GM03348 (cell line): ENCODE measurements at places on chromosomes 13 and 19.

- no peak for DNase-seq
Observed at GRCh38 chr13:50810998-50811397, 32.5 kb downstream of the DLEU7 start.

DNA sequence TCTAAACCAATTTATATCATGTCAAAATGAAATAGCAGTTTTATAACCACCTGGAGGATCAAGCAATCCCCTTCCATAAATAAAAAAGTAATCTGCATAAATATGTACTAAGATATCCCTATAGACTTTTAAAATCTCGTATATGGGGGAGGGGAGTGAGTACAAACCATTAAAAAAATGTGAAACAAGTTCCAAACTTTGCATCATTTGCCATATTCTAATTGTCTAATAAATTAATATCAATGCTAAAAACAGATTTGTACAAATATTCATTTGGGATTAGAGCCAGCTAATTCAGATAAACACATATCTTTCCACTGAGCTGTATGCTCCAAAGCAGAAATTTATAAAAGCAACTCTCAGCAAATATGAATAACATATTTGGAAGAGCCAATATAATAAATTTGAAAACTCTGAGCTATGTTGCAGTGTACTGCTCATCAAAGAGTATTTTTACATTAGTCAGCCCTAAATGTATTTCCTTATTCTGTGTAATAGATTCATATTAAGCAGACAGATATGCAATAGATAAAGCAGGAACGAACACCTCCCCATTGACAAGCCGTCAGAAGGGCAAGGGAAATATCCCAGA lies 970.2 kb downstream of the EFNB2 start:
- DNase-seq, result no peak

DNA sequence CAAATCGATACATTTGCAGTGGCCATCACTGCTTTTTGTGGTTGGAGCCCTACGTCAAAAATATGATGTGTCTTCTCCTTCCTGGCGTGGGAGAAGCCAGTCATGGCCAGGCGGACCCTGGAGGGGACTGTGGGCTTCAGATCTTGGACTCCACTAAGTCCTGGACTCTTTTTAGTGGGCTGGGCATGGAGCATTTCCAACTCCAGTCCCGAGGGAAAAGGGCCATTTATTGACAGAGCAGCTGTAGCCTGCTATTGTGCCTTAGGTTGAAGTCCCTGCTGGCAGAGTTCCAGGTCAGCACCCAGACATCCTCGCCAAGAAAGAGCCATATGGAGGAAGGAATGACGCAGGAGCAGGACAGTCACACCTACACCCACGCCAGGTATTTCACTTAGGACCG lies 179.2 kb upstream of the ZNF507 start:
- no peak for DNase-seq

GRCh38 chr19:47697863-47698609 lies 15.2 kb upstream of the EHD2 start:
- DNase-seq, result peak; percentile 92

GRCh38 chr13:35789335-35790165 lies 313.1 kb upstream of the MAB21L1 start:
- DNase-seq, result peak; percentile 50

- DNase-seq, result no peak
Observed at GRCh38 chr19:46023311-46023779, 492 bp upstream of the PGLYRP1 start.

DNA sequence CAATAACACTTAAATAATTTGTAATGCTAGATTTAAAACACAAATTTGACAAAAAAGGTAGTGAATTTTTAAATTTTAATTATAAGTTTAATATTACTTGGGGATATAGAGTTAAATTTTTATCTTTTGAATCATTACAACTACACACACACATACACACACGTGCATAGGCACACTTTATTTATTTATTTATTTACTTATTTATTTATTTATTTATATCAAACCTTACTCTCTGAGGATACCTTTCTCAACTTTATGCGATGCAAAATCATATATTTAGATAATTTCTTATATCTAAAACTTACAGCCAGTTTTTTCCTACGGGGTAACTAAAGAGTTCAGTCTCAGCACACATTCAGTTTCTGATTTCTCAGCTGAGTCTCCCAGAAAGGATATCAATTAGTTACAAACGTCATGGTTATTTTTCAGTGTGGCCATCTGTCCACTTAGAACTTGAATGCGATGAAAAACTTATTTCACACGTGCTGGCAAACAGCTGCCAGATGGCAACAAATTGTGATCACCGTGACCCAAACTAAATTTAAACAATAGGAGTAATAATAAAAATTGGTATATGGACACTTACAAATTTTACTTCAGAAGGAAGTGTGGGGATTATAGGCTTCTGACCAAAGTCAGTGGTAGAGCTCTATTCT lies 683.1 kb upstream of the PRR20A start:
- DNase-seq, result no peak
